ENCODE measurements at places on chromosomes 1 and 21. TPM values are rescaled to one million over a fixed set of nuclear protein-coding genes. Genes with fewer than 3 reads are reported as not detected.

The UMODL1 gene
- total RNA-seq: not detected

The LENEP gene
- total RNA-seq: not detected

The STX12 gene
- total RNA-seq: 22.2 TPM

The UCK2 gene
- 164 TPM for total RNA-seq

The ADAMTSL4 gene
- 7.7 TPM for total RNA-seq

The SLC44A5 gene
- 1.4 TPM for total RNA-seq

The ACTA1 gene
- total RNA-seq: not detected

The TRIM17 gene
- total RNA-seq: not detected

The NBPF4 gene
- total RNA-seq: not detected

The LINGO4 gene
- total RNA-seq: not detected

The RNU1-4 gene
- under 0.01 TPM for total RNA-seq

The FAM3B gene
- total RNA-seq: 0.16 TPM

The CFAP74 gene
- not detected for total RNA-seq

The BCAR3 gene
- total RNA-seq: 110 TPM

The ENSA gene
- 171 TPM for total RNA-seq

The LAMB3 gene
- total RNA-seq: 14.7 TPM
